ENCODE measurements at places on chromosomes 7 and 10.

DNA sequence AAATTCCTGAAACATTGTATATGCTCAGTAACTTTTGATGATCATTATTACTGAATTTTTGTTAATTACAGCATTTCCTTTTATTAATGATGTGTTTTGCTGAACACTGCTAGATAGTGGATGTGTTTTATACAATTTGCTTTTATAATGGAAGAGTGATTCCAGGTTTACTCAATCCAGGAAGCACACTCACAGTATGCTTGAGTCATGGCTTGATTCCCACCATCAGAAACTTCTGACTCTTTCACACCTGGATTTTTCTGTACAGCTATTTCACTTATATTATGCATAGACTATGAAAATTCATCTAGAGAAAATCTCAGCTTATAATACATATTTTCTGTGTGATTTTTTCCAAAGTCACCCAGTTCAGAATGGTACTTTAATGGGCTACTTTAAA lies 1040.9 kb downstream of the GRM8 start:
- no peak for DNase-seq

DNA sequence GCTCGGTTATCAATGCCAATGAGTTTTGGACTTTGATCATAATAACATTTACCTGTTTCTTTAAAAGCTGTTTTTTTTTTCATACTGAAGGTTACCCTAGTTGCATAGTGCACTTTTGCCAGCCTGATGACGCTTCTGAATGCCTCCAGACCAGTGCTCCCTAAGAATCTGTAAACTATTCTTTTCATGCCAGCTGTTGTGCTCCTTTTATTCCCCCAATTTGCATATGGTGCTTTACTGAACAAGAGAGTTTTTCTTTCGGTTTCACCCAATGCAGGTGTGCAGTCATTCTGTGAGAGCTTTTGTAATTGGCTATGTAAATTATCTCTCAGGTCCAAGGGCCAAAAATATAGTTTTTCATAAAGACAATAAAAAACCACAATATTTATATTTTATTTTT lies 48.1 kb upstream of the GLCCI1 start:
- DNase-seq: peak; percentile 28

DNA sequence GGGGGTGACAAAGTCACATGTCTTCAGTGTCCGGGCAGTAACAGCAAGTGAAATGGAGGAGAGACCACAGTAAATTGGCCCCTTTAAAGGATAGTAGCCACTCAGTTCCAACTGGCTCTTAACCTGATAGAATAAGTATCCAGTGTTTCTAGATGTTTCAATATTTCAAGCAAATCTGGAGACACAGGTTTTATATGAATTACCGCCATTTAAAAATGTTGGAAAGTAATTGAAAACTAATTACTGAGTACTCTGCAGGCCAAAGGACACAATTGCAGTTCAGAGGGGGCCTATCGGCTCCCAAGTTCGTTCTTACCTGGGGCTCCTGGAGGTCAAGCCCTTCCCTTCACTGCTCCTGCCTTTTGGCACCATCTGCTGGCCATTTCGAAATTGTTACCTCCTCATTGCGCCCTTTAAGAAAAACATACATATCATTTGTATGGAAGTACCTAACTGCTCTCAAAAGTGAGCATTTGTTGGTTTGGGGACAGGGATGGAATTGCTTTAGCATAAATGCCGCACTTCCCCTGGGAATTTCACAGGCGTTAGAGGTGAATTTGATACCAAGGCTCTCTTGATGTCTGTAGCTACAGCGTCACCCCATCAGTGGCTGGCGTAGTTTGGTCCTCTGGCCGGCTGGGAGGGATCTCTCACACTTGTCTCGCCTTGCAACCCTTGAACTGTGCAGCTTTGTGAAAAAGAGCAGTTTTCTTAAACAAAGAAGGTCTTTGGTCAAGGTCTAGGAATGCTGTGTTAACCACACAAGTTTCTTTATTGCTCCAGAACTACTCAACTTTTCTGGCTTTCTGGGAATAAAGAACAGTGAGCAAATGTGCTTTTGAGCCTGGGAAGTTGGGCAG lies 220.0 kb downstream of the ARHGAP21 start:
- DNase-seq: peak; percentile 47

GRCh38 chr10:129767751-129768150 lies 196.3 kb downstream of the EBF3 start:
- no peak for DNase-seq

DNA sequence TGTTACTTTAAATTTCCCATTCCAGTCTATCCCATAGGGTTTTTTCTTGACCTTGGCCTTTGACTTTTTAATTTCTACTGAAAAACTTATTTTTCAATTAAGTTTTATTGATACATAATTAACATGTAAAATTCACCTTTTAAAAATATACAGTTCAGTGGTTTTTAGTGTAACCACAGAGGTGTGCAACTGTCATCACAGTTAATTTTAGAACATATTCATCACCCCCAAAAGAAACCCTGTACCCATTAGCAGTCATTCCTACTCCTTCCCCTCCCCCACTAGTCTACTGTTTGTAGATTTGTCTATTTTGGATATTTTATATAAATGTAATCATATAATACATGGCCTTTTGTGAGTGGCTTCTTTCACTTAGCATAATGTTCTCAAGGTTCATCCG lies 96.5 kb upstream of the GJD4 start:
- DNase-seq: no peak

DNA sequence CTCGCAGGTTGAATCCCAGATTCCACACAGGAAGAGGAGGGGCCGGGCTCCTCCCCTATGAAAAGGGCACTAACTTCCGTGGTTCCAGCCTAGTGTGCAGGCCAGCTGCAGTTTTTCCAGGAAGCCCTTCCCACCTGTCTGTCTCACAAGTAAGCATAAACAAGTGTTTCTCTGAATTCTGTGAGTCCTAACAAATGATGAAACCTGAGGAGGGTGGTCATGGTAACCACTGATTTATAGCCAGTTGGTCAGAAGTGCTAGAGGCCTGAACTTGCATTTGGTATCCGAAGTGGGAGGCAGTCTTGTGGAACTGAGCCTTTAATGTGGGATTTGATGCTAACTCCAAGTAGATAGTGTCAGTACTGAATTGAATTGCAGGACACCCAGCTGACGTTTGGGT lies 54.7 kb upstream of the STEAP4 start:
- no peak for DNase-seq

DNA sequence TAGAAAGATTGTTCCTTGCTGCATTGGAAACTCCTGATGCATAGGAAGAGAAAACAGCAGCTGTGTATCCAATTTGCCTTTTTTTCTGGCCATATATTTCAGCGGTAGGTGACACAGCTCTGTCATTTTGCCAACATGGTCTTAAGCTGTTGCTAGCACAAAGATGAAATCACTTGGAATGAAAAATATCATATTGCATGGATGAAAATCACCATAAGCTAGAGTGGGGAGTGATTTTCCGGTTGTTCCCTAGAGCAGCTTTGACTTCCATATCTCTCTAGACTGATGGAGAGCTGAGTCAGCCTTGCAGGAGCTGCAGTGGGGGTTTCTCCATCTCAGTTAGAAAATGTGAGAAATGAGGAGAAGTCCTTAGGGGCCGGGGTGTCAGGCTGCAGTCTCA lies 38.3 kb upstream of the BTBD16 start:
- DNase-seq: no peak

DNA sequence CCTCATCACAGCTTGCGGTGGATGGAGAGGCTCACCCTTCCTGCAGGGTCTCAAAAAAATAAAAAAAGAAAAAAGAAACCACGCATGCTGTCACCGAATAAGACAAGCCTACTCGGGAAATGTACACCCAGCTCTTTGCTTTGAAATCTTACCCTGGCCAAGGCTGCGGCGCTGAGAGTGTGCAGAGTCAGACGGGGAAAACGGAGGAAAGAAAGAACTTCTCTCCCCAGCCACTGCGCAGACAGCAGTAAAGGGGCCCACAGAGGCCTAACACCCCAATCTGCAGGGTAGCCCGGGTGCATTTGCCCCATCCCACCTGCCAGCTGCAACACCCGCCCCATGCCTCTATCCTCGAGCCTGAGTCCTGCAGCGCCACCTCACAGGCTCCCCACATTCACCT lies 14.8 kb downstream of the SLIT1 start:
- no peak for DNase-seq

DNA sequence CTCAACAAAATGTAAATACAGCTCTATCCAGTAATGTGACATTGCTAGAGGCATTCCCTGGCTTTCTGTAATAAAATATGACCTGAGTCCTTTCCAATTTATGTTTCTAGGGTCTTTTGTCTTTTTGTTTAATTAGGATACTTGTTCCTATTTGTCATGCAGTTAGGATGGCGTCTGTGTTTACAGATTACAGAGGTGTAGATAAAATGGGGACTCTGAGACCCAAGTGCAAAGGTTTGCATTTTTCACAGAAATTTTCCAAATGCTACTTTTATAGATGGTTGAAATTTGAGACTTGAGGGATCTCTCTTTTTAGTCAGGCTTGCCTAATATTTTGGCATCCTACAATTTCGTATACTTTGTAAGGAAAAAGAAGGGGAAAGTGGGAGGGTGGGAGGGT lies 332.4 kb downstream of the PTEN start:
- DNase-seq: no peak
